NCI-H2081 (cell line): ENCODE measurements at places on chromosomes 1 and 21.

DNA sequence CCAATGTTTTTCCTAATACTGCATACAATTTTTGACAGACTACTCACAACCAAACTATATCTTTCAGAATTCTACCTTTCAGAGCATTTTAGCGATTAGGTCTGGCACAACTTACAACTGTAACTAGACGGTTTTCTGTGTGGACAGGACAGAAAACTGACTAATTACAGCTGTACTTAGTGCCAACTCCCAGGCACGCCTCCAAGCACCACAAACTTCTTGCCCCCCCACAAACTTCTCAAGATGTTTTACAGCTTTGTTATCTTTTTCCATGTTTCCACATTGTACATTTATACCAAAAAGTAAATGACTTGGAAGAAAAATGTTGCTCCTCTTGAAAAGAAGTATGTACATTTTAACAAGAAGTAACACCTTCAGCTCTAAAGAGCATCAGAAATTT is 13.8 kb downstream of the LYST start:
- no peak for DNase-seq

DNA sequence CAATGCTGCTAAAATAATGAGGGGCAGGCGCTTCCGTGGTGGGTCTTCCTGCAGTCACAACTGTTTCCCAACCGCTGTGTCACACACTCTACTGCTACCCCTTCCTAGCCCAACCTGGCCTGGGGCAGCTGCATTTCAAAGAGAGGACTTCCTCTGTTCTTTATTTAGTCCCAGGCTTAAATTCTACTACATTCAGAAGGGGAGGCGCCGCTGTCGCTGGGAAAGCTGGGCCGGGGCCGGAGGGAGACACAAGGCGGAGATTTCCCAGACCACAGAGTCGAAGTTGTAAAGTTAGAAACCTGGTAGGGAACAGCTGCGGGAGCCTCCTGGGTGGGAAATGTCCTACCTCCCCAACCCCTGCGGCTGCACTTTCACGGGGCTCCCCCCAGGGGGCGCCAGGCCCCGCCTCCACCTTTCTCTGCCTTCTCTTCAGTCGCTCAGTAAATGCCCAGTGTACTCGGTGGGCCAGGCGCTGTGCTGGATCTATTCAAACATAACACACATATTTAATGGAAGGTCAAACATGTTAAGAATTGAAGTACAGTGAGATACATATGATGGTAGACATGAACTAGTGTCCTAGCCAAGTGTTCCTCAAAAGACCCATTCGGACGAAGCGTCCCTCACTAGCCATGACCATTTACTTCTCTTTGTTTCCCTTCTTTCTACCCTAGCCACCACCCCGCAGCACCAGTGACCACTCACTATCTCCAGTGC is 23.1 kb downstream of the DYRK3 start:
- no peak for DNase-seq

- no peak for DNase-seq
Measured at GRCh38 chr1:99943223-99943794, 26.5 kb upstream of the SLC35A3 start.

- no peak for DNase-seq
Measured at GRCh38 chr1:243454328-243454997, 198.6 kb downstream of the SDCCAG8 start.

DNA sequence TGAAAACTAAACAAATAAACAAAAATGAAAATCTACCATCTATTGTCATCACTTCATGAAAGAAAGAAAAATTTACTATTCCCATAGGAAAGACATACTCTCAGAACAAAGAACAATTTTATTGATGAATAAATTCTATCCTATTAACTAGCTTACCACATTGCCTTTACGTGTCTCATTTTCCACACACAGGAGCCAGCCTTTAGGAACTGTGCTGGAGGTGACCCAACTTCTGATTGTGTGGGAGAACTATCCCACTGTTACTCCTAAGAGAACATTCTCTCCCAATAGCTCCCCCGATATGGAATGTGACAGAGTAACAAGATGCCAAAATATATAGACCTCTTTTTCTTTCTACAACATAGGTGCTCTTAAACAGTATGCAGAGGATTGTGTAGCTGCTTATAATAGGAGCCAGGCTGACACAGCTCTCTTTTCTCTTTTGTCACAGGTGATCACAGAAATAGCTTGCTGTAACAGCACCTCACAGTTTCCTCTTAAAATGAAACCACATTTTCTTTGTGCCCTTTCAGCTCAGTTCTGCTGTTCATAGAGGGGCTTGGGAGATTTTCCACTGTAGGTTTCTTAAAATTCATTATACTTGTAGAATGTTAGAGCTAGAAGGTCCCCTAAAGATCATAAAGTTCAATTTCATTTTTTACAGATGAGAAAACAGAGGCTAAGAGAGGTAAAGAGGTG is 35.5 kb downstream of the C21orf91 start:
- no peak for DNase-seq

GRCh38 chr1:30216602-30217001 is 506.8 kb downstream of the MATN1 start:
- DNase-seq, result no peak

DNA sequence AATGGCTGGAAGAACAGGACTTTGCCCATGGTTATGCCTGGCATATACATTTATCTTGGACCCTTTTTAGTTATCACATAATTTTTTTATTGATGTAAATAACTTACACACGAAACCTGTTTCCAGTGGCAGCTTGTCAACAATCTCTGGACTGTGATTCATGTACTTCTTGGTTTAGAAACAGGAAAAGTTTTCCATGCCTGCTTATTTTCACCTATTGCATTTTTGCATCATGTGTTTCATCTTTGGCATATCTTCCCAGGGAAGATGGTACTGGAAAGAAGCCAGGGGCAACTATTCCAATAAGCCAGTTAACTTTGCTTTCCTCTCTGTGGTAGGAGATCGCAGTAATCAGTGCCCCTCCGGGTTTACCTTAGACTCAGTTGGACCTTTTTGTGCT is 210.3 kb downstream of the TPR start:
- DNase-seq, result no peak

DNA sequence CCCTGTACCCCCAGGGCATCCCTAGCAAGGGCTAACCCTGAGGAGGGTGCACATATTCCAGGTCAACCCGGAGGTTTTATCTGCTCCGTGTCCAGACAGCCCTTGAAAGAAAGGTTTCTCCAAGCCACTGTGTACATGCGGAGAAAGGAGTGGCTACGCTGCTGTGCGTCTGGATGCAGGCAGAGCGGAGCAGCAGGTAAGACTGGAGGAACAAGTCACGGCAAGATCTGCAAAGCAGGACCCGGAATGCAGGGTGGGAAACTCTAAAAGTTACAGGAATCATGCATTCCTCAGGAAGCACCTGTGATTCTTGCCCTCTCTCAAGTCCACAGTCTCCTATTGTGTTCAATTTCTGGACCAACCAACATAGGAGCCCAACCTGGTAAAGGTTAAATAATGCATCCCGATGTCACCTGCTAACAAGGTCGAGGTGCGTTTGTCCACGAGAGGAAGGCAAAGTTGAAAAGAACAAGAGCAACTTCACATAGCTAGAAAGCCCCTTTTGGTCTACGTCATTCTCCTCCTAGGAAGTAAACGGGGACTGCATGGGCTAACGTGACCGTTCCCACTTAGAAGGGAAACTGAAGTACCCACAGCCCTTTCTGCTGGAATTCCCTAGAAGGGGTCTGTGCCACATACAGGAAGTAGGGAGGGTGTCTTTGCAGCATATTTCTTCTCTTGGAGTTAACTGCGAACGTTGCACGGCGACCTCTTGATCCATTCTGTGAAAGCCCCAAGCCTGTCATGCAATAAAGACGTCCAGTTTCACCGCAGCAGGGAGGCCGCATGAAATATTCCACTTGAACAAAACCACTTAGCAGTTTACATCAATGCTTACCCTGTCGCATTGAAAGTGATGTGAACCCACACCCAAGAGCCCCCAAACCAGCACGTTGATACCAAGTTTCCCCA is 5.8 kb downstream of the TIAM1 start:
- DNase-seq, result no peak

DNA sequence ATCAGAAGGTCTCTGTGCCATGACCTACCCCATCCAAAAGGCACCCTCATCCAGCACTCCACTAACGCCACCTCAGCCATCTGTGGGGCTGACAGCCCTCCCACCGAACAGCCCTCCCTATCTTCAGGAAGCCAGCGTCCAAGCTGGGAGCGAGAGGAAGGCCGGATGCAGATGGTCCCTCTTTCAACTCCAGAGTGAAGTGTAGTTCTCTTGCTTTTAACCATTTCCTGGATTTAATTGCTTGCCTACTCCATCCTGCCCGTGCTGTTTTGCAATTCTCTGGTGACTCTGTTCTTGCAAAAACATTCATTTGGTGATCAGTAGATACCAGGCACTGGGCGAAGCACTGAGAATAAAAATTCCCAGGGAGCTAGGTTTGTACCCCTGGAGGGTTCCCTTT is 8.2 kb upstream of the DYRK1A start:
- no peak for DNase-seq

DNA sequence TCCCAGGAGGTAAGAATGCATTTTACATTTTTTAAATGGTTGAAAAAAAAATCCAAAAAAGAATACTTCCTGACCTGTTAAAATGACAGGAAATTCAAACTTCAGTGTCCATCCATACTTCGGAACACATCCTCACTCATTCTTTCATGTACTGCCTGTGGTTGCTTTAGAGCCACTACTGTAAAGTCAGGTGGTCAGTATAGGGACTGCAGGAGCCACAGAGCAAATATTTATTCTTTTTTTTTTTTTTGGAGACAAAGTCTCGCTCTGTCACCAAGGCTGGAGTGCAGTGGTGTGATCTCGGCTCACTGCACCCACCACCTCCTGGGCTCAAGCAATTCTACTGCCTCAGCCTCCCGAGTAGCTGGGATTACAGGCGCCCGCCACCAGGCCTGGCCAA is 124.7 kb downstream of the CLIC6 start:
- DNase-seq, result no peak

DNA sequence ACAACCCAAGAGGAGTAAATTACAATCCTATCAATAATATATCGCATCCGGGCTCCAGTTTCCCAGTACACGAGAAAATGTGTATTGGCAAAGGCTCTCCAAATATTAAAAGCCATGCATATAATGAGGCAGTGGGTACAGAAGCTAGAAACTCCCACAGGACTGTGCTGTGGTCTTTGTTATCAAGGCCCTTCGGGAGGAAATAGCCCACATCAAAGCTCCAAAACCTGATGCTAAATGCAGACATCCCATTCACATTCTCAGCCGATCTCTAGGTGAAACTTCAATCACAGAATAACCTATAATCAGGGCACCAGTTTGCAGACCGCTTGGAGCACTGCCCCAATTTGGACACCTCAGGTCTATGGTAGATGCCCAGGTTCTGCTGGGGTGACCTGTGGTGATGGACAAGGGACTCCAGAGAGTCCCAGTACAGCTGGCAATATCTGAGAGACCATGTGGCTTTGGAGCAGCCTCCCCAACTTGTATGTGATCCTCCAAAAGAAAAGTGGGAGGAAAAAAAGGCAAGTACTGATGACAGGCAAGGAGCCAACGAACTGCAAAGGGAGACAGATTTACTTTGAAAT is 148.8 kb upstream of the CAMK1G start:
- DNase-seq, result no peak

DNA sequence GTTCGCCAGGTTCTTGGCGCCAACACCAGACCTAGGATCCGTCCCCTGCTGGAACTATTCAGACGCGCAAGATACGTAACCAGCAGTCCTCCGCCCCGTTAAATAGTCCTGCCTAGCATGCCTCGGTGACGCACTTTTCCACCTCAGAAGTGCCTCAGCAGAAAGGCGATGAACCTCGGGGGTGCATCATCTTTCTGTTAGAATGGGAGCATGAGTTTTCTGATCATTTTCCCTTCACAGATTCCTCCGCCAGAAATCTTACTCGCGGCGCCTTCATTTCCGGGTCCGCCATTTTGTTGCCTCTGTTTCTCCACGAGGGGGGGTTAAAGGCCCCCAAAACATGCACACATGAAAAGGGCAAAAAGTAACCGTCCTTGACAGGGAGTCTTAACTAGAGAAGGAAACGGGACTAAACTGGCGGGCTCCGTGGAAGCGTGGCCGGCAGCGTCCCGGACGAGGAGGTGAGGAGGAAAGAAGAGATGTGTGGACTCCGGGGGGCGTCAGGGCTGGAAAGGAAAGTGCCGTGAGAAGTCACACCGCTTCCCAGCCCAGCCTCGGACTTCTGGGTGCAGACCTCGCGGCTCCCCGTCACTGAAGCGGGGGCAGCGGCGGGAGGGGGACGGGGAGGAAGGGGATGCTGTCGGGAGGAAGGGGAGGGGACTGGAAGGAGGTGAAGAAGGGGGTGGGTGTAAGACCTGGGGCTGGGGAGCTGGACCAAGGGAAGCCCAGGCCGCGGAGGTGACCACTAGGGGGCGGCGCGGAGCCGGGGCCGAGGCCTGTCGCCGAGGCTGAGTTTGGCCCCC is at the start of gene GABPB2:
TSS of gene GABPB2 (plus strand) at position 288 of the 803 bp plus-strand sequence. CDS start 17,429 bp downstream, outside the sequence.
- peak; percentile 93 for DNase-seq

DNA sequence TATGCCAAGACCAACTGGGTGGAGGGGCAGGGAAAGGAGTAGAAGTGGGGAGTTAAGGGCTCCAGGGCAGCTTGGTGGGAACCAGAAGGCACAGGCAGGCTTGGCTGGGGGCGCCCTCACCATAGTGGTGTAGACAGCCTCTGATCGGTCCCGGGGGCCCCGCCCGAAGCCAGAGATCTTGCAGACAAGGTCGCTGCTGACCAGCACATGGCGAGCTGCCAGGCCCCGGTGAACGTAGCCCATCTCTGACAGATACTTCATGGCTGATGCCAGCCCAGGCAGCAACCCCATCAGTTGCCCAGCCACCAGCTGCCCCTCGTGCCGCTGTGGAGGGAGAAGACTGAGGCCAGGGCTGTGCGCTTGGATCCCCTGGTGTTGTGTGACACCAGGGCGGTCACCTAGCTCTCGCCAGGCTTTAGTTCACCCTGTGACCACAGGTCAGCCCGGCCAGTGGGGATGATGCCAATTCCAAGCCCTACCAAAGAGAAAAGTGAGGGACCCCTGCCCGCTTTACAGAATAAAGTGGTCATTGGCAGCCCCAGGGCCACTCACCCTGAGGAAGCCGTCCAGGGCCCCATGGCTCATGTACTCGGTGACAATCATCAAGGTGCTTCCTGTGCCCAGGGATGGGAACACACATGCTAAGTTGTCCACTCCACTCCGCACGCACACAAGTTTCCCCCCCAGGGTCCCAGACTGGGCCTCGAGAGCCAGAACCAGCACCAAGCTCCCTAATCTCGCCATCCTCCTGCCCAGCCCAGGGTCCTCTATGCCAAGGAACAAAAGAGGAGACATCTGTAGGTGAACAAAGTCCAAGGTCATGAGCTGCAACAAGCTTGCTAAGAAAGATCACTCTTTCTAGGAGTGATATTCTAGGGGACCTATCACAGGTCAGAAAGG is 28.2 kb downstream of the CDCA8 start:
- DNase-seq, result no peak

GRCh38 chr1:26181586-26182382 is 4.5 kb downstream of the CNKSR1 start:
- no peak for DNase-seq

GRCh38 chr1:109821831-109822745 is 58.4 kb upstream of the EPS8L3 start:
- no peak for DNase-seq

GRCh38 chr1:214106375-214106774 is 118.6 kb downstream of the PROX1 start:
- no peak for DNase-seq

GRCh38 chr1:244319283-244320132 is 132.2 kb downstream of the ADSS2 start:
- DNase-seq, result no peak

GRCh38 chr1:227728892-227729143 is 6.3 kb downstream of the JMJD4 start:
- no peak for DNase-seq

GRCh38 chr1:175480343-175480822 is 263.0 kb downstream of the TNR start:
- DNase-seq, result no peak

GRCh38 chr1:198657550-198658064 is 18.8 kb downstream of the PTPRC start:
- peak; percentile 46 for DNase-seq

- DNase-seq, result no peak
Measured at GRCh38 chr1:192350356-192350755, 33.6 kb downstream of the RGS21 start.
